ENCODE measurements at places on chromosomes 6 and 20.

DNA sequence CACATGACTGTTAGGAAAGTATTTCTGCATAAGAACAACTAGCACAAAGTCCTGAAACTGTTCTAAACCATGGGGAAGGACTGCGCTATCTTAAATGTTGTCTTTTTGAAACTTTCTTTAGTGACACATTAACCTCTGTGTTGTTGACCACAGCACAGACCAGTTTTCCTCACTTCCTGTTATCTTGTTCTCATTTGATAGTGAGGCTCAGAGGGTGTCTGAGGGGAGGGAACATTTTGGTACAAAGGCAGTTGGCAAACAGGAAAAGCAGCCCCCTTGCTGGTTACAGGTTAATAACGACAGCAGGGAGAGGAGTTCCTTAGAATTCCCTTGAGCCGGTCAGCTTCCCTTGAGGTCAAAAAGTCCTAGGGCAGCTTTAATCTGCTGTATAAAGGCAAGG lies 143.5 kb upstream of the BMP2 start:
- DNase-seq: peak; percentile 22

DNA sequence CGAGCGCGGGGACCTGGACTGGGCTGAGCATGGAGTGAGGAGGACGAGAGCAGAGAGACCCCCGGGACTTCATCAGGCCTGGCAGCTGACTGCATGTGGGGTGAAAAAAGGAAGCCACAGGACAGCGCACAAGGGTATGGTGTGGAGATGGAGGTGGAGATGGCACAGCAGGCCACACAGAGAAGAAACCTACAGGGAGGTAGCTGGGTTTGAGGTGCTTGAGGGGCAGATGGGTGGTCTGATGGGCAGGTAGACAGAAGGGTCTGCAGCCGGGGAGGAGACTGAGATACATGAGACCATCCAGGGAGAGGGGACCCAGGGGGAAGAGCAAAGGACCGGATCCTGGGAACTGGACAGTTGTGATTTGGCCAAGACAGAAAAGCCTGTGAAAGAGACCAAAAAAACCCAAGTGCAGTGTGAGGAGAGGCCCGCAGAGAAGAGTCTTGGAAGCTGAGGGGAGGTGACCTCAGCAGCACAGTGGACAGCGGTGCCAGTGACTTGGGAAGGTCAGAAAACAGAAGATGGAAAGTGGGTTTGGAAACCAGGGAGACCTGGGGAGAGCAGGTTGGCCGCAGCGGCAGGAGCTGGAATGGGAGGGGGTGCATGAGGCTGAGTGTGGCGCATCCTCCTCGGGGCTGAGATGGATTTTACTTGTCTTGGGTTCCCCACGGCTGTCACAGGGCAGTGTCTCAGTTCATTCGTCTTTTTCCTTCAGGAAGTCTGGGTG lies 5.5 kb downstream of the HLA-DPB1 start:
- no peak for DNase-seq

GRCh38 chr6:80181352-80182081 lies 75.0 kb downstream of the BCKDHB start:
- DNase-seq: no peak

DNA sequence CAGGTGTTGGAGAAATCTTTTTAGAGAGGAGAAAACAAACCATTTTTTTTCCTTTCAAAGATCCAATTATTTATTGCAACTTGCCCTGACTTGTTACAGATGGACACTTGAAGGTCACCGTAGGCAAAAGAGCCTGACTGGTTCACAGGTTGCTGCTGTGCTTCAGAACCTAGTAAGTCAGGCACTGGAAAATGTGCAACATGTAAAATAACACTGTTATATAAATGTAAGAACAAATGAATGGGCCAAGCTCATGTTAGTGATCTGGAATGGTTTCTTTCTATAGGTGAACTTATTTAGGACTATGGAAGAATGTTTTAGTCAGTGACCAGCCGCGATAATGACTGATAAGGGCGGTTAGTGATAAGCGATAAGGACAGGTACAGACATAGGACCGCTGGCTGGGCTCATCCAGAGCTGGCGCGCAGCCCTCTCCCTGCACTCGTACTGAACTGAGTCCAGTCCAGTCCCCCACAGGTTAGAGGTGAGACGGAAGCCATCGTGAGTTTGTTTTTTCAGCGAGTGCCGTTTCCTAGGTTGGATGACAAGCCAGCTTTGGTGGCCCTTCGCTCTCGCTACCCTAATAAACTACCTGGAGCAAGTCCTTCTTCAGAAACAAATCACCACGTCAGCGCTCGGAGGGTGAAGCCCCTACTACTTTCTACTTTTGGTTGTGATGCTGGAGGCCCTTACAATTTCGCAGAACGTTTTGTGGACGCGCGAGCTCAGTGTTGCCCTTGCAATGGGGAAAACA lies 94.4 kb upstream of the PRDM1 start:
- no peak for DNase-seq

DNA sequence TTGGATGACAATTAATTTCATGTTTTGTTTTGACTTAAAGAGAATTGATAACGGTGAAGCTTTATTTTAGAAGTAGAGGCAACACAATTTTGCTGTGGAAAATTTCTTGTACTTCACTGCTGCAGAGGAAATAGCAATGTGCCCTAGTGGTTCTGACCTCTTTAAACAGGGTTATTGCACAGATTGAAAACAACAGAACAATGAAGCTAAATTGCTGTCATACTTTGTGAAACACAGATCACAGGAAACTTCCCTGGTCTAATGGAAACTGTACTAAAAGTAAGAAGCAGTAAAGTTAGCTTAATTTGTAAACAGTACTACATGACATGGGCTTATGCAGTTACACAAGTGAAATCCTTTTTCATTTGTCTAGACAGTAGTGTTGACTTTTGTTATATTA lies 31.3 kb downstream of the OR2A4 start:
- no peak for DNase-seq

- DNase-seq: no peak
Measured at GRCh38 chr6:21185861-21186478, 407.6 kb upstream of the SOX4 start.

GRCh38 chr6:50180646-50181045 lies 130.9 kb upstream of the DEFB112 start:
- DNase-seq: no peak

DNA sequence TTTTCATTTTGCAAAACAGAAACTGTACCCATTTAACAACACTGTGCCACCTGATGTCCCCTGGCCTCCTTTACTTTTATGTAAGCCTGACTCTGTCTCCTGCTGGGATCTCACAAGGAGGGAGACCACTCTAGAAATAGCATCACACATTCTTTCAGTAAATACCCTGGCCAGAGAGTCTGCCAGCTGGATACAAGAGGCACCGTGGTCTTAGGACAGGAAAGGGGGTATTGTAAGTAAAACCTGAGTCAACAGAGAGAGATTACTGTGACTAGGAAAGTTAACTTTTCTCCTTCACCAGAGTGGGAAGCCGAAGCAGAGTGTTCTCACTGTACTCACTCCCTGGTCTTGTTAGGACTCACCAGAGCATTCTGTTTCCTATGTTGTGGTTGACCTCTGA lies 27.8 kb downstream of the CMTR1 start:
- DNase-seq: no peak

- no peak for DNase-seq
Measured at GRCh38 chr6:26249957-26250697, 114.9 kb upstream of the BTN3A2 start.

- no peak for DNase-seq
Measured at GRCh38 chr20:44705364-44706094, 9.6 kb upstream of the CCN5 start.

DNA sequence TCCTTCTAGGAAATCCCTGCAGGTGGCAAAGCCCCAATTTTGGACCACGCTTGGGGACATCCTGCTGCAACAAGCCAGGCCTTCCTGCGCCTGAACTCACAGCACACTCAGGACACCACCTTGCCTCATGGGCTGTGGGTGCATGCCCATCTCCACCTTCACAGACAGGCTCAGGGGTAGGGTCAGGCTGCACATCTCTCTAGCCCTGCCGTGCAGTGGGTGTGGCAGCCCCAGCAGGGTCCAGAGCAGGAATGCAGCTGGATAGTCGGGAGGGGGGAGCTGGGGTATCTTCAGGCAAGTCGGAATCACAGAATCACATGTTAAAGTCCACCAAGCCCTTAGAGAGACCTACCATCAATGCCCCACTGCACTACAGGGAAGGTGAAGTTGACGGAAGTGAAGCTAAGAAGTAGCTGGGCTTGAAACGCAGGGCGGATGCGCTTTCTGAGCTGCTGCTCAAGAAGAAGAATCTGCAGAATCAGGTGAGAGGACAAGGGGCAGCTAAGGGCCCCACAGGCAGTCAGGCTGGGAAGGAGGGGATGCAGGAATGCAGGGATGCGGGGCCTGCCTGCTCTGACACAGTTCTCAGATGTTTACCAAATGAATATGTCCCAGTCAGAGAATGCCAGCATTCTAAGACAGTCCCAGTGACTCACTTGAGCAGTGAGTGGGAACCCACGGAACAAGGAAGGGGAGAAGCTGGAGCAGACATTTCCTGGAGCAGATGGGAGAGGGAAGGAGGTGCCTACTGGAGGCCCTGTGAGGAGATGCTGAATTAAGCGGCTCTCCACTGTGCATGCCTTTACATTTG lies 11.3 kb downstream of the SERPINB6 start:
- no peak for DNase-seq

DNA sequence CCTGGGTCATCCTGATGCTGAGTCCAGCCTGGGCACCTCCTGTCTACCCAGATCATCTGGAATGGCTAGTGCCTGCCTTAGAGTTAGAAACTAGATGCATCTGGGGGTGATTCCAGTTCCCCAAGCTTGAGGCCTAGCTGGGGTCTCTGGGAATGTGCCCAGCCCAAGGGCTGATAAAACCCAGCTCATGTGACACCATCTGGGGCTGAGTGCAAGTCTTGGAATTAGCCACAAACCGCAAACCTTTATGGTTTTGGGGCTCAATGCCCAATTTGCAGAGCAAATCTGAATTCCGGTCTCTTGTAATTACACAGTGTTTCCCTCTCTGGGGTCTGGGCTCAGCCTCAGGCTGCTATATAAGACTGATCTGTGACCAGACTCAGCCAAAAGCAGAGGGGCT lies at the start of gene BPIFB4:
TSS of gene BPIFB4 (plus strand) at position 385 of the 400 bp plus-strand sequence. CDS start 1,884 bp downstream, outside the sequence.
- DNase-seq: no peak

DNA sequence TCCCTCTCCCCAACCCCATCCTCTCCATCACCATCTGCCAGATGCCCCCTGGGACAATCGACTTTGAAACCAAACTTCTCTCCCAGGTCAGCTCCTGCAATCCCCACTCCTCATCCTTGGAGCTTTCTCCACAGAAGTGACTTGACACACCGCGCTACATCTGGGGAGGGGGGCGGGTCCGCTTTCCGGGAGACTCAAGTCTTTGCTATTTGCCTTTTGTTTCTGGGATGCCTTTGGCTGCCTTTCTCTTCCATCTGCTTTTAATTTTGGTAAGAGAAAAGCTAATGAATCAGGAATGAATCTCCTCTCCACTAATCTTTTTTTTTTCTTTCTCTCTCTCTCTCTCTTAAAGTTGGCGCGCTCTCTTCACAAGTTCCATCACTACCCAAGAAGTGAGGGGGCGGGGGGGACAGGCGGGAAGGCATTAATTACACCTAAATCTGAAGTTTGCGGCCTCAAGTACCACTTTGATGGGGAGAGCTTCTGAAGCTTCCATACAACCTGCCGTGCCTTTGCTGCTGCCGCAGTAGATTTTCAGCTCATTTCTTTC lies 664 bp upstream of the TPBG start:
- DNase-seq: no peak

DNA sequence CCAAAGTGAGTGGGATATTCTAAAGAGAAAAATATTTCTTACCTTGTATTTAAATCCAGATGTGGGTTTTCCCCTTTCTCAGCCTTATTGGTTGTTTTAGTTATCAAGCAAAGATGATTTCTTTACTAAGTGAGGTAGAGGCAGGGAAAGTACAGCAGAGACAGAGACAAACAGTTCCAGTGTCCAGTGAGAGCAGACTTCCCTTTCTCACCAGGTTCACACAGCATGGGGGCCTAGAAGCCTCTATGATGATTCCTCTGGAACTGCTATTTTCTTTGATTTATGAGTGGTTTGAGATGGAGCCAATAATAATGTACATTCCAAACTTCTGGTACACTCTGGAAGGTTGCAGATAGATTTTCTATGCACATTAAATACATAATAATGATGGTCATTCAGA lies 234.0 kb upstream of the MARCKS start:
- no peak for DNase-seq

DNA sequence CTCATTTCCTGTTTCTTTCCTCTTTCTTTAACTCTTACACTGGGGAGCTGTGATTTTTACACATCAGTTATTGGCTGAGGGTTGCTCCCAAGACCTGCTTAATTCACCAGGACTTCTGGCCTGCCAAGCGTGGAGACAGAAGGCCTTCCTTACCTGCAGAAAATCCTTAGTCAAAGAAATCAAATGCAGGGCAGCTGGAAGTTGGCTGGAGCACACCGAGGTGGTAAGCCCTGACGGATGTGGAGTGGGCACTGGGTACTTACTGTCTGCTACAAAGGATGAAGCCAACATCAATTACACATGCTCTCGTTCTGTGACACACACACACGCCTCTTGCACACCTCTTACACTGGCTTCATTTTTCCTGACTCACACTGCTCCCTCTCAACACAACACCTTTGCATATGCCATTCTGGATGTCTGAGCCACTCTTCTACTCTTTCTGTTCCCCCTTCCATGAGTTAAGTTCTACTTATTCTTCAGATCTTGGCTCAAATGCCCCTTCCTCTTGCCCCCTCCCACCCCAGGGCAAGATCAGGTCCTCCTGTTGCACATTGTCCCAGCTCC lies 61.6 kb downstream of the TTI1 start:
- no peak for DNase-seq

DNA sequence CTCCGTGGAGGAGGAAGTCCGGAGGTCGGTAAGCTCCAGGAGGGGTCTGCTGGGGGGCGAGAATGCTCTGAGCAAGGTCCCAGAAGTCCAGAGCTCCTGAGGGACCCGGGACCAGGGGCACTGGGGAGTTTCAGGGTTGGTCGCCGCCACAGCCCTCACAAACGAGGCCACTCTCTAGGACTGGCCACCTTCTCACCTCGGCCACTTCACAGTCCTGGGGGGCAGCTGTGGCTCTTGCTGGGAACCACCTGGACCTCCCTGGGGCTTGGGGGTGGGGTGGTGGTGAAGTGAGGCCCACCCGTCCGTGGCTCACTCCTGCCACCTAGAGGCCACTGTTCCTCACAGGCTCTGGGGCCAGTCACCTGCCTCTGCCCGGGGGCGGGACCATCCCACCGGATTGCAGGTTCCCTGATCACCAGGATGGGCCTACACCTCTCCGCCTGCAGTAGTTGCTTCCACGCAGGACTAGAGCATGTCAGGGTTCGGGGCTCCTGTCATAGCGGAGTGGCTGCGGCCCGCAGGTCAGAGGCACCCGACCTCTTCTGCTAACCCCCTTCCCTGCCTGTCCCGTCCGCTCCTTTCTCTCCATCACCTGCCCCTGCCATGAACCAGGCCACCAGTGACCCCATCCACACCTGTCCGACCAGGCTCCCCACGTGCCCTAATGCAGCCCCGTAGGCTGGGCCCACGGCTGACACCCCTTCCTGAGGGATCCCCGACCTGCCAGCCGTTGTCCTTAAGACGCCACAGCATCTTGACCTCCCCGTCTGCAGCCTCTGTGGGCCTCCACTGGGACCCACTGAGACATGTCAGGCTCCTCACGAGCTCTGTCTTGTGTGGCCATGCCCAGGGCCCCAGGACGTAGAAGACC lies 5.1 kb upstream of the TCEA2 start:
- DNase-seq: peak; percentile 90

- DNase-seq: no peak
Measured at GRCh38 chr20:12318043-12318442, 400.4 kb downstream of the BTBD3 start.

- no peak for DNase-seq
Measured at GRCh38 chr6:114274836-114275235, 68.0 kb downstream of the HS3ST5 start.

GRCh38 chr6:74785236-74785635 lies 420.6 kb downstream of the COL12A1 start:
- no peak for DNase-seq

Data from GM20000 (cell line).